ENCODE measurements at places on chromosomes 1 and 21.

DNA sequence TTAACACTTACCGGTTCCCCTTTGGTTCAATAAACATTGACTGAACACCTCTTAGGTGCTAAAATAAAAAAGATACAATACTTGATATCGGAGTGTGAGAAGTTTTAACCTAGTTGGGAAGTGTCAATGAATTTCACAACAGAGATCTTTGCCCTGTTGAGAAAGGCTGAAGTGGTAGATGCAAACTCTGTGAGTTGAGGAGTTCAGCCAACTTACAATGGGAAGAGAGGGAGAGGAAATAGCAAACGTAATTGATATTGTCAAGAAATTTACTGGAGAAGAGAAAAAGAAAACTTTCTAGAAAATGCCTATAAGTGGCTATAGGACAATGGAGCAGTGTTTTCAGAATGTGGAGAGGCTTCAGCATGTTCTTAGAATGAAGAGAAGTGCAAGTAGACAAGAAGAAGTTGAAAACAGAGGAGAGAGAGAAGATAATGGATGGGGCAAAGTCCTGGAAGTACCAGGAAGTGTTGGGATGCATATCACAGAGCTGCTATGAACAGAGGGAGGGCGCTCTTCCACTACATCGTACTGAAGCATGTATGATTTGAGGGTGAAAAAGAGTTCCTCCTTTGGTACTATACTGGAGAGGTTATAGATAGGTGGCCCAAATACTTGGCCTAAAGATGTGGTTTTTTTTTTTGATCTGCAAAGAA is 48.9 kb downstream of the MEF2D start:
- peaks cover 6% of the 10 kb centered on the region for H3K4me1 ChIP-seq
- no peak overlapping the region for H3K4me3 ChIP-seq
- DNase-seq = no peak
- H3K27me3 ChIP-seq = peaks cover 18% of the 10 kb centered on the region

- H3K27me3 ChIP-seq = peaks cover 4% of the 10 kb centered on the region
- DNase-seq = no peak
- no peaks in the 10 kb centered on the region for H3K36me3 ChIP-seq
- peaks cover 23% of the 10 kb centered on the region for H3K4me1 ChIP-seq
Measured at GRCh38 chr1:110102081-110102480, 10.2 kb upstream of the UBL4B start.

GRCh38 chr1:45552331-45552730 is 1.7 kb downstream of the AKR1A1 start:
- peaks cover 31% of the 10 kb centered on the region for H3K4me1 ChIP-seq
- no peak for DNase-seq
- H3K4me3 ChIP-seq = peak overlapping the region; percentile 72
- peak overlapping the region; percentile 76 for H3K27ac ChIP-seq

GRCh38 chr21:15735409-15735808 is 5.6 kb downstream of the USP25 start:
- no peak for DNase-seq
- H3K27ac ChIP-seq = no peak overlapping the region
- H3K36me3 ChIP-seq = peaks cover 4% of the 10 kb centered on the region
- no peak overlapping the region for H3K4me3 ChIP-seq

DNA sequence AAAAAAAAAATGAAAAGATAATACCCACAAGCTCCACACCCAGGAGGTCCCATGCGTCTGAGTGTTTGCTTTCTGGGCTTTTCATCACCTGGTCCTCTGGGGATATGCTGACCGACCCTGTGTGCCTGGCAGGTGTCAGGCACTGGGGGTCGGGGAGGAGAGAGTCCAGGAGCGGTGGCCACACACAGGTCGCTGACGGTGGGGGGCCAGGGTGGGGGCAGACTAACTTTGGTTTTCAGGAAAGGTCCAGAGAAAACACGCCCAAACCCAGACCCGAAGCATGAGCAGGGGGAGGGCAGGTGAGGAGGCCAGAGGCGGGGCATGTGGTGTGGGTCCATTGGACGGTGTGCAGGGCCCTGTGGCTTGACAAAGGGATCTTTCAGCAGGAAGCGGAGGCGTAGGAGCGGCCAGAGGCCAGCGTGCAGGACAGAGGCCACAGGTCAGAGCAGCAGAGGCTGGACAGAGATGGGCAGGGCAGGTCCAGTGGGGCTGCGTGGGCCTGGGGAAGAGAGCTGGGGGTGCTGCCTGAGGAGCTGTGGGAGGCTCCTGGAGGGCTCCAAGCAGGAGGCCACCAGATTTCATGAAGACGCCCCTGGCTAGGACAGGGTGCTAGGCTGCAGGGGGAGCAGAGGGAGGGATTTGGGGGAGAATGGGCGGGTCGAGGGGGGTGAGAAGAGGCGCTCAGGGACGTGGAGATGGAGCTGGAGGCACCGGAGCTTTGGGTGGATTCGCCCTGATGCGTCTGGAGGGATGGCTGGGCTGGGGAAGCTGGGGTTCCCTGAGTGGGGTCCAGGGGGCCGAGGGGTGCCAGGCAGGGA is 15.8 kb downstream of the RNF223 start:
- peaks cover 26% of the 10 kb centered on the region for H3K36me3 ChIP-seq
- H3K27ac ChIP-seq = peak overlapping the region; percentile 82
- peaks cover 30% of the 10 kb centered on the region for H3K4me1 ChIP-seq
- peak overlapping the region; percentile 92 for H3K4me3 ChIP-seq

DNA sequence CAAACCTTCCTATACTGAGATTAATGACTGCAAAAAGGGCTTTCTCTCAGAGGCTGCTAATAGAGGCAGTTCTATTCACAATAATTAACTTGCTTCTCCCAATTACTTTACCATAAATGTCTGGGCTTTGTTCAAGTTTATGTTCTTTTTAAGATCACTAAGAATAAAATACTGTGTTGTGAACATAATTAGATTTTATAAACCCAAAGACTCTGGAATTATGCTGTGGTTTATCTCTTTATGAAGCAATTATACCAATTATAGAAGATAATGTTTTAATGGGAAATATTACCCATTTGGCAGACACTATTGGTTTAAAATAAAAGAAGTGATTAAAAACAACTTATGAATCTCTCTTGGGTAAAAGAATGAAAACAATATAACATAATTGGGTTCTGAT is 43.5 kb upstream of the IL12RB2 start:
- H3K4me1 ChIP-seq = peaks cover 18% of the 10 kb centered on the region
- peaks cover 13% of the 10 kb centered on the region for H3K27me3 ChIP-seq
- no peak overlapping the region for H3K4me3 ChIP-seq

- peaks cover 4% of the 10 kb centered on the region for H3K27me3 ChIP-seq
- H3K4me3 ChIP-seq = no peak overlapping the region
- DNase-seq = no peak
Measured at GRCh38 chr1:115240297-115240696, 97.8 kb downstream of the NGF start.

GRCh38 chr1:114025609-114026401 is 46.5 kb downstream of the OLFML3 start:
- DNase-seq = no peak
- H3K4me1 ChIP-seq = no peaks in the 10 kb centered on the region
- no peak overlapping the region for H3K4me3 ChIP-seq
- H3K27ac ChIP-seq = no peak overlapping the region
- H3K27me3 ChIP-seq = peaks cover 3% of the 10 kb centered on the region

DNA sequence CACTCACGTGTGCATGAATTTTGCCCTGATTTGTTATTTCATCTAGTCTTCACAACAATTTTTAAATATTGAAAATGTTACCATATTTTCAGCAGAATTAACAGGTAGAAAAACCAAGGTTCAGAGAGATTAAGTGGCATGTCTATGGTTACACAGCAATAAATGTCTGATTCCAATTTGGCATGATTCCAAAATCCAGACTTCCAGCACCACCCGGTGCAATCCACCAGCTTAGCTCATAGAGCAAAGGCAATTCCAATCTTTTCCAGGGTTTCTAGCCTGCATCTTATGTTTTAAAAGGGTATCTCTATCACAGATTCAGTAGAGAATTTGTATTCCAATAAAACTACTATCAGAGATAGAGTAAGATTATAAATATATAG is 161.8 kb downstream of the TPR start:
- H3K27ac ChIP-seq = no peak overlapping the region
- DNase-seq = no peak
- no peaks in the 10 kb centered on the region for H3K36me3 ChIP-seq
- H3K27me3 ChIP-seq = peaks cover 9% of the 10 kb centered on the region
- no peaks in the 10 kb centered on the region for H3K4me1 ChIP-seq

All from stimulated activated naive B cell treated with anti-CD40 and anti-IgM and Interleukin-4, amounts not matched to agents 10 μg/mL and 1 μg/mL and 100 μg/mL, for 72 hours (primary cell).